ENCODE measurements at places on chromosomes 4 and X.

- DNase-seq: no peak
Measured at GRCh38 chr4:93646233-93646930, 182.2 kb upstream of the ATOH1 start.

GRCh38 chrX:22758807-22759481 lies 240.8 kb upstream of the DDX53 start:
- DNase-seq: no peak

- no peak for DNase-seq
Measured at GRCh38 chr4:172584816-172585215, 583.8 kb upstream of the GALNT7 start.

GRCh38 chr4:163085085-163085484 lies 81.6 kb downstream of the NAF1 start:
- DNase-seq: no peak

- DNase-seq: peak; percentile 73
Measured at GRCh38 chr4:180828455-180829018, 1414.7 kb upstream of the TENM3 start.

GRCh38 chrX:12032082-12032481 lies 106.2 kb upstream of the FRMPD4 start:
- no peak for DNase-seq

- no peak for DNase-seq
Measured at GRCh38 chr4:11183356-11183740, 245.3 kb downstream of the HS3ST1 start.

GRCh38 chrX:40581336-40581920 lies 658 bp downstream of the ATP6AP2 start:
- no peak for DNase-seq

DNA sequence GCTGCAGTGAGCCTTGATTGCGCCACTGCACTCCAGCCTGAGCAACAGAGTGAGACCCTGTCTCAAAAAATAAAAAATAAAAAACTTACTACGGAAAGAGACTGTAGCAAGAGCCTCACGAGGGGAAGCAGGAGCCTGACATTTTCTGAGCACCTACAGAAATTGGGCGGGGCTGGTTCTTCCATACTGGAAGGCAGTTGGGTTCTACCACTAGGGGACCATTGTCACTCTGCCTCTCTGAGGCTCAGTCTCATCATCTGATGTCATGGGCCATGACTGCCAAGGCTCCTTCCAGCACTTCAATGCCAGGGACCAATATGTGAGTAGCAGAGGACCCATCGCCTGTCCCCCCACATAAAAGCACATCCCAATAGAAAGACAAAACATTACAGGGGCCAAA lies 8.2 kb downstream of the SH3KBP1 start:
- DNase-seq: no peak

GRCh38 chrX:68920561-68920960 lies 91.7 kb downstream of the EFNB1 start:
- DNase-seq: no peak

DNA sequence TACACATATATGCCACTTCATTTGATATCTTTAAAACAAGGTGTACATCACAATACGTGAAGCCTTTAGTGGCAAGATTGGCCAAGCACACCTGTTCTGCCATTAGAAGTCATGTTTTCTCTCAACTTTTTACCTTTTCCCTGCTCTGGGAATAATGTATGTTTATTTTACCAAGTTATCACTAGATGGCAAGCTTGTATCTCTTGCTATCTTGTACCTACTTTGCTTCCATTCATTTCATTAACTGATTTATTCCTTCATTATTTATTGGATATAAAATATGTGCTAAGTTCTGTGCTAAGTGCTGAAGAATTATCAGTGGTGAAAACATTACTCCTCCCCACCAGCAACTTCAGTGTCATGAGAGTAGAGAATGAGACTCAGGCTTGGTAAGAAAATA lies 245.5 kb downstream of the ANK2 start:
- peak; percentile 46 for DNase-seq

- no peak for DNase-seq
Measured at GRCh38 chrX:129488359-129488758, 34.9 kb downstream of the SMARCA1 start.
